ENCODE measurements at places on chromosomes 4 and X.

DNA sequence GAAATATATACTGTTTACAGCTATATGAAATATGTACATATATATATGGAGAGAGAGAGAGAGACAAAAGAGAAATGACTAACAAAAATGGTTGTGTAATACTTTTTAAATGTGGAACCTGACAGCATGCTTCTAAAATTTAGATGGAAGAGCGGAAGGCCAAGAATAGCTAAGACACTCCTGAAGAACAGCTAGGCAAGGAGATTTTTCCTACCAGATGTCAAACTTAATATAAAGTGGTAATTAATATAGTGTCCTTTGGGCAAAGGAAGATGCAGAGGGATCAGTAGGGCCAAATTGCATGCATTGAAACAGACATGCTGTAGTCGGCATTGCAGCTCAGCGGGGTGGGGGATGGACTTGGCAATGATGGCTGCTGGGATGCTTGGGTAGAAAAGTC, 45.2 kb downstream of the ADD1 start:
- no peak for DNase-seq

DNA sequence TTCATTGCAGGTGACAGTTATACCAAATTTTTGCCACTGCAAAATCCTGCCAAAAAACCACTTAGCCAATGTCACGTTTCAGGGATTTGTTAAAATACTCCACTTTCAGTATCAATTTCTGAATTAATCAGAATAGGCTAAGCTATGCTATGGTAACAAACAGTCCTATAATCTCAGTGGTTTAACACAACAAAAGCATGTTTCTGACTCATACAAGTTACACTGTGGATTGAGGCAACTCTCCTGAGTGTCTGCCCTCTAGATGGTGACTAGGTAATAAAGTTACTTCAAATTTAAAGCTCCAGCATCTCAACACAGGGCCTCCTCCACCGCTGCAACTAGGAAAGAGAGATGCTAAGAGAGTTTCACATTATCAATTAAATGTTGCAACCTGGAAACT, 23.0 kb upstream of the RADX start:
- DNase-seq, result no peak

DNA sequence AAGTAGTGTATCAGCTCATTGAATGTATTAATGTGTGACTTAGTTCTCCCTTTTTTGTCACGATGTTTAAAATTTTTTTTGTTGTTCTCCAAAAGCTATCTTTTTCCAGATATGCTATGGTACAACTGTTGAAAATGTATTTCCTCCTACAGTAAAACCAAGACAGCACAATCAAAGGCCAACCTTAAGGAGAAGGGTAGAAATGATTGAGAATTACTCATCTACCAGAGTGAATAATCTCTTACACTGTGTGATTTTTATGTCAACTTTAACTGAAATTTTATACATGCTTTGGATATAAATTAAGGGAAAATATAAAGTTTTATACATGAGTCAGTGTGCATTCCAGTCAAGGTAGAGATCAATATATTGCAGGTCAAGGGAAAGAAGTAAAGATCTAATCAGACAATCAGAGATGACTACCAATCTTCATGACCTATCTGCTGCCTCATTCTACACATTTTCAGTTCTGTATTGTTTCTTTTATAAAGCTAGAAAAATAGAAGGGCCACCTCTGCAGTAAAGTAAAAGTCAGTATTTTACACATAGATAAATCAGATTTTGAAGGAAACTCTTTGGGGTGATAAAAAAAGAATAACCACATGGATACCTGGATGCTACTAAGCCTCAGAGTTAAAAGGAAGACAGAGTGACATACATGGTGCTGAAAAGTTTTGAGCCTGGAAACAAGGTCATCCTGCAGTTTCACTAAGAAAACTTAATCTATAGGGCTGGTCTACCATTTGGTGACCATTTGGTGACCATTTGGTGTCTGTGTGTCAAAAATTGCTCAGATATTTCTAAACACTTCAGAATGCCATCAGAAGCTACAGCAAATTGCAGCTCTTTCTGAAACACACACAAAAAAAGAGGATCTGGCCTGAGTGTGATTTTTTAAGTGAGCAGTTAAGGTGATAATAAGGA, 1.6 kb downstream of the FAM13A start:
- DNase-seq, result no peak

GRCh38 chr4:89337681-89338080, 30.1 kb upstream of the GPRIN3 start:
- no peak for DNase-seq

DNA sequence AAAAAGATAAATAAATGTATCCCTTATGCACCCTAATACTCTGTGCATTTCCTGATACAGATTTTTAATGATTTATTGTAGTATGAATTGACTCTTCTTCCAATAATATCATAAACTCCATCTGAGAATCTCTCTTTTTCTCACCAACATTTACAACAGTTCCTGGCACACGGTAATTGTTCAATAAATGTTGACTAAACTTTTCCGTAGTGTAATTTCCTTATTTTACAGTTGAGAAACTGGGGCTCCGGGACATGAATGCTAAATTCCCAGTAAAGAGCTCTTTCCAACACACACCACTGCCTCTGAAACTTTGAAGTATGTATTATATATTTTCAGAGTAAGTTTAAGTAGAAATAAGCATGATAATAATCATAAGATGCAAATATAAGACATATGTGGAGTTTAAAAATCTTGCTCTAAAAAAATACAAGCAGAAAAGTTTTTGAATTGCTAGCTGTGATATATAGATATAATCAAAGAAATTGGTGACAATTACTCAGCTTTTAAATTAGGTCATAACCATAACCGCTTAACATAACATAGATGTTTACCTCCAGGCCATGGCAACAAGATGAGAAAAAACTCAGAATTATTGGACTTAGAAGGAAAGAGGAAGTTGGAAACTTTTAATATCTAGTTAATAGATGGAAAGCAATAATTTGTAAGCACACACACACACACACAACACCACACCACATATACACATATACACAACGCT, 28.2 kb upstream of the ANTXR2 start:
- no peak for DNase-seq

DNA sequence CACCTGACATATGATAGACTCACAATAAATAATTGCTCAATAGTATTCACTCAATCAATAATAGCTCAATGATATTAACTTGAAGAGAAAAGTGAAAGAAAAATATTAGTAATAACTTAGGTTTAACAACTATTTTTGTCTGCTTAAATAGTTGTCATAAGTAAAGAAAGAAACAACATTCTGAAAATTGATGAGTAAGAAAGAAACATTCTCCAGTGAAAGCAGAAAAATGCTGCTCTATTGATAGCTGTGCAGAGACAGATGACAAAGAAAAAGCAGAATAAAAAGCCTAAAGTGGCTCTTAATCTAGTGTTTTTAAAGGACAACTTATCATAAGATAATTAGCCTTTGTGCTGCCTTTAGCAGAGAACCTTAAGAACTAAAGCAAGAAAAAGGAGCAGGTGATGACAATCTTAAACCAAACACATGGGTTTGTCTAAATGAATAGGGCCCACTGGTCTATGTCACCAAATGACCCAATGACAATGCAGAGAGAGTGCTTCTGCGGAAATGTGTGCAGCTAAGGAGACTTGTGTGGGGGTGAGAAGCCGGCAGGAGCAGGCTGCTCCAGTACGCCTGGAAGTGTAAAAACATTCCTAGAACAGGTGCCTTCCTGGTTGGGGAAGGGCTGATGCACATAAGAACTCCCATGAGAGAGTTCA, 13.2 kb downstream of the HS3ST1 start:
- no peak for DNase-seq

GRCh38 chr4:71292228-71292627, 46.6 kb upstream of the SLC4A4 start:
- DNase-seq, result no peak

DNA sequence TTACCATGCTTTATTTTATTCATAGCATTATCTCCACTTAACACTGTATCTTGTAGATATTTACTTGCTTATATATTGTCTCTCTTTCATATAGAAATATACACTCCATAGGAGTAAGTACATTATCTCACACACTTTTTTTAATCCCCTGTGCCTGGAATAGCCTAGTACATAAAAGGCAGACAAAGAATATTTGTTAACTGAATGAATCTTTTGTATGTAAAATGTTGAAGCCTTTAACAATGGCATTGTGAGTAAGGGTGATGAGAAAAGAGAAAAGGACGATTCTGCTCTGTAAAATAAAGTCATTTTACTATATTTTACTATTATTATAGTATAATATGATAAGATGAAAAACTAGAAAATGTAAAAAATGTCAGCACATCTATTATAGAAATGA, 97.7 kb upstream of the PDHA2 start:
- DNase-seq, result no peak

DNA sequence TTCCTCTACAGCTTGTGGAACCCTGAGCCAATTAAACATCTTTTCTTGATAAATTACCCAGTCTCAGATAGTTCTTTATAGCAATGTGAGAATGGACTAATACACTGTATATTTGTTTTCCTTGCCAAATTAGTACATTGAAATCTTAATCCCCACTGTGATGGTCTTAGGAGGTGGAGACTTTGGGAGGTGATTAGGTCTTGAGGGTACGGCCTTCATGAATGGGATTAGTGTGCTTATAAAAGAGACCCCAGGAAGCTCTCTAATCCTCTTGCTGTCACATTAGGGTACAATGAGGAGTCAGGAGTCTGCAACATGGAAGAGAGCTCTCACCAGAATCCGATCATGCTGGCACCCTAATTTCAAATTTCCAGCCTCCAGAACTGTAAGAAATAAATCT, 86.6 kb downstream of the TIGD2 start:
- no peak for DNase-seq

- no peak for DNase-seq
These were observed 90.9 kb downstream of the HNRNPD start for GRCh38 chr4:82282875-82283274.

Measured in stimulated activated CD8-positive, alpha-beta memory T cell treated with anti-CD3 and anti-CD28 coated beads, Interleukin-2, amount 100 ng/mL, for 1 hour (primary cell).